Activated naive CD4-positive, alpha-beta T cell (primary cell): ENCODE measurements at places on chromosomes 7 and 10.

DNA sequence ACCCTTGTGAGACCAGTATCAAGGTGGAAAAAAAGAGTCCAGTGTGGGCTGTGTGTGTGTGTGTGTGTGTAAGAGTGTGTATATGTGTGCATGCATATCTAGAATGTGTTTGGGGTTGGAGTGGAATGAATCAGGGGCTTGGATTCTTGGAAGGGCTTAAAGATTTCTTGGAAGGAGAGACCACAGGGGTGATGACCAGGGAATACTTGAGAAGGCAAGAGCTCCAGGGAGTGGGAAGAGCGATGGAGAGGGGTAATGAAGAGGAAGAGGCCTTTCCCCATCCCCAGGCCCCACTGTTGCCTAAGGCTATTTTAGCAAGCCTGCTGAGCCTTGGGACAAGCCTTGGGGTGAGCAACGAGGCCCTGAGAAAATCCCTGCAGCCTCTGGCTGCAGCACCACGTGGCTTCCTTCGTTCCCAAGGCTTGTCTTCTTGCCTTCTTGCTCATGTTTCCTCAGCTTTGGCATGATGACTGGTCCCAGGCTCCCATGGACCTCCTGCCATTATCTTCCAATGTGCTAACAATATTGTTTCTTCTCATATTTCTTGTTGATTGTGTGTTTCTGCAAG lies 663.4 kb downstream of the INHBA start:
- DNase-seq: no peak

- no peak for DNase-seq
Measured at GRCh38 chr7:131108212-131108940, 219.3 kb upstream of the MKLN1 start.

GRCh38 chr7:138546064-138546619 lies 86.1 kb downstream of the TRIM24 start:
- DNase-seq: no peak

DNA sequence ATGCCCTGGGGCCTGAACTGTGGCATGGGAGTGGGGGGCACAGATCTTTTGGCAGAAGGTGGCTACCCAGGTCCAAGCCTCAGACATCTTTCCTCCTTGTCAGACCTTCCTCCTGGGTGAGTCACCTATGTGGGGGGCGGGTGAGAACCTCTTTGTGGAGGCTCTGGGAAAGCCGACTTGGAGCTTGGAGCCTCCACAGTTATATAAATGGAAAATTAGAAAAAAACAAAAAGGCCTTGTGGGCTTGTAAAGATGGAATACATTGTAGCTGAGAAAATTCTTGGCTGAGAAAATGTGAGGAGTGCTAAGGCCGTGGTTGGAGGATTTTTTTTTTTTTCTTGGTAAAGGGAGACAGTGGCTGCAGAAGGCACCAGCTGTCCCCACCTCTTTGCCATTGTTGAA lies 292.5 kb downstream of the CCDC3 start:
- no peak for DNase-seq

DNA sequence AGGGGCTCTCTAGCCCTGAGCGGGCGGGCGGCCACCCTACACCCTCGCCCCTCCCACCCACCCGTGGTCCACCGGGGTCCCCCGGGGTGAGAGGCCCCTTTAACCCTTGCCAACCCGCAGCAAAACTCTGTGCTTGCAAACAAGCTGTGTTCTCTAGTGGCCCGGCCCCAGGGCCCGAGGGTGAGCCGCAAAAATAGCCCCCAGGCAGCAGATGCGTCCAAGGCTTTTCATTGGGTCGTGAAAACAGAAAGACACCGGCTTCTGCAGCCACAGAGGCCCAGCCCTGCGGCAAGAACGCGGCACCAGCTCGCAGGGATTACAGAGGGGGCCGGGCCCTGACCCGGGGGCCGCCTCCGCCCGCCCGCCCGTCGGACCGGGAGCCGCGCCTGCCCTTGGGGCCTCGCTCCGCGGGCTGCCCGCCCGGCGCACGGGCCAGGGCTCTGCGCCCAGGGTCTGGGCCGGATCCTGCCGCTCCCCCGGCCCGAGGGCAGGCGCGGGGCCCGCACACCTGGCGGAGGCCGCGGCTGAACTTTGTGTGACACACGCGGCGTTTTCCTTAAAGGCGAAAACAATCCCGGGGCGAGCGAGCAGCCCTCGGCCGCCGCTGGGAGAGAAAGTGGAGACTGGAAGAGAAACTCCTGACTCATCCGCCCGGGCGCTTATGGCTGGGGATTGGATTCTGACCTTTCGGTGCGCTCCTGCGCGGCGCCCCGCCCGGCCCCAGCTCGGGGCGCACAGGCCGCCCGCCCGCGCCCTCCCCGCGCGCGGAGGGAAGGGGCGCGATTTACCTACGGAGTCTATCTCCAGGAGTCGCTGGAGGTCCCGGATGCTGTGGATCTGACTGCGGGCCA lies 2.8 kb downstream of the PDGFA start:
- no peak for DNase-seq

- DNase-seq: no peak
Measured at GRCh38 chr7:104855861-104856260, 158.1 kb upstream of the KMT2E start.

DNA sequence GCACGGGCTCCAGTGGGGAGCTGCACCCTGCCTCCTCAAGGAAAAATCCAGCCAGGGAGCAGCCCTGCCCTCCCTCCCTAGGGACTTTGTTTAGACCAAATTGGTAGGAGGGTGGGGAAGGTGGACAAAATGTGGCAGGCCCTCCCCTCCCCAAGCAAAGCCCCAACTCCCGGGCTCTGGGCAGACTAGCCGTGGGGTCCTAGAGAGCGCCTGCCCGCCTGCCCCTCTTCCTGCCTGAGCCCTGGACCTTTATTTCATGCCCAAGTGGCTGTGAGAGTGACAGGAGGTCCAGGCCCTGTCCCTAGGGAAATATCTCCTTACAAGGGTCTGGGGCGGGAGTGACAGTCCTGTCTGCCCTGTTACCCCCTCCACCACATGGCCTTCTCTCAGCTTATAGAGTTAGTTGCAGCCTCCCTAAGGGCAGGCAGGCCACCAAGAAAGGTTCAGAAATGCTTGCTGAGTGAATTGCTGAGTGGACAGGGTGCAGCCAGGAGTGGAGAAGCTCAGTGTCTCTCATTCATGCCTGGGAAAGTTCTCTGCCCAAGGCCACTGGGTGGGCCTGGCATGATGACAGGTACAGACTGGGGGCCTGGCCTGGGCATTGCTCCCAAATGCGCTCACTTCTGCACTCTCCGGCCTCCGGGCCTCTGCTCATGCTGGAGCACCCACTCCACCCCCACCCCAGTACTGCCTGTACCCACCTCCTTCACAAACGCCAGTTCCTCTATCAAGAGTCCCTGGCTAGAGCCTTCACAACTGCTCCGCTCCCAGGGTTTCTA lies 25.2 kb downstream of the DNAJB12 start:
- no peak for DNase-seq

- DNase-seq: no peak
Measured at GRCh38 chr7:69115788-69116187, 482.5 kb upstream of the AUTS2 start.

DNA sequence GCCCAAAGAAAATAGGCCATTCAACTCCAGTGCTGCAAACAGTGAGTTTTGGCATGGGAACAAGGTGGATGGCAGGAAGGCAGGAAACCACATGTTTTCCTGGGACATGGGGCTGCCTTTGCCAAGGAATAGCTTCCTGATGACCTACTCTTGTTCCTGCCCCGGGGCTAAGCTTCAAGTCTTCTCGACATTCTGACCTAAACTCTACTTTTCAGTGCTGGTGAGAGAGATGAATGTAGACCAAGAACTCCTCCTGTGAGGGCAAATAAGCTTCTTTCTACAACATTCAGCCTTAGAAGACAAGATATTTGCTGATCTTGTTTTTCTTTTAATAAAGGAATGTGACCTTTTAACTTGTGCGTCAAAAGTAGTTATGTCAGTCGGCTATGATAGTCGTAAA lies 199.0 kb downstream of the GPR37 start:
- DNase-seq: no peak

GRCh38 chr10:72424561-72424960 lies 69.8 kb upstream of the DNAJB12 start:
- no peak for DNase-seq

DNA sequence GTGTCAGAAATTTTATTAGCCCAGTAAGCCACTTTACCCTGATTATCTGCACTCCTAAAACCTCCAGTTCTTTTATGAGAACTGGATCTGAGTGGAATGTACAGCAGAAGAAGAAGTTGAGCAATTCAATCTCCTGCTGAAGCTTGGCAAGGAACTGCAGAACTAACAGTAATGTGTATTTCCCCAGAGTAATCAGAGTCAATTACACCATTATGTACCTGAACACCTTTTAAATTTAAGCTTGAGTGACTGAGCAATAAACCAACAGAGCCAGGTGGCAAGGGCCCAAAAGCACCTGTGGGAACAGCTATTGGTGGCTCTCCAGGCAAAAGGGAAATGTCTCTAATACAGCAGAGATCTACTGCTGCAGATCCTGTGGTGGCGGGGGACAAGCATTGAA lies 40.1 kb upstream of the AKR1C2 start:
- DNase-seq: no peak

DNA sequence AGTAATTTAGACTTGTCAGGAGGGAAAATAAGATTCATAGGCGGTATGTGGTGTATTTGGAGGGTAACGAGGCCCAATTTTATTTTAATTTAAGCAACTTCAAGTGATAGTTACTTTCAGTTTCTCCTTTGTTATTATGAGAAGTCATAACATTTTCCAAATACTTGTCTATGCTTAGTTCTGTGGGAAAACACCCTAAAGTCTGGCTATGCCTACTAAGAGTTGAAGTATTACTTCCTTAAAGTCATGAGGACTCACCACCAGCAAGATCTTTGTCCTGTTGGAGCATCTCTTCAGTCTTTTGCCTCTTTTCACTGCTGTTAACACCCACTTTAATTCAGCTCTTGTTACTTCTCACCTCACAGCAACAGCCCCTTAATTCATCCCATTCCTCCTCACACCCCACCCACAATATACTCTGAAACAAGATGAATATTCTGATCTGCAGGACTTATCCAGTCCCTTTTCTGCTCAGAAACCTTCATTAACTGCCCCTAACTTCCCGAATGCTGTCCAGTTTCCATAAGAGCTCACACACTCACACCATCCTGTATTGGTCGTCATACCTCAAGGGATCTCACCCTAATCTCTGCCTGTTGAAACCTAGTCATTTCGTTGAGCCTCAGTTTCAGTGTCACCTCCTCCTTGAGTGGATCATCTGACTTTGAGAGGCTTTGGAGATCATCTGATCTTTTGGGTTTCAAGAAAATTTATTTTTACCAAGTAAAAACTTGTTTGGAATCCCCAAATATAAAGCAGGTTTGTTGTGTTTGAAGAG lies 61.3 kb downstream of the DNAH11 start:
- no peak for DNase-seq

DNA sequence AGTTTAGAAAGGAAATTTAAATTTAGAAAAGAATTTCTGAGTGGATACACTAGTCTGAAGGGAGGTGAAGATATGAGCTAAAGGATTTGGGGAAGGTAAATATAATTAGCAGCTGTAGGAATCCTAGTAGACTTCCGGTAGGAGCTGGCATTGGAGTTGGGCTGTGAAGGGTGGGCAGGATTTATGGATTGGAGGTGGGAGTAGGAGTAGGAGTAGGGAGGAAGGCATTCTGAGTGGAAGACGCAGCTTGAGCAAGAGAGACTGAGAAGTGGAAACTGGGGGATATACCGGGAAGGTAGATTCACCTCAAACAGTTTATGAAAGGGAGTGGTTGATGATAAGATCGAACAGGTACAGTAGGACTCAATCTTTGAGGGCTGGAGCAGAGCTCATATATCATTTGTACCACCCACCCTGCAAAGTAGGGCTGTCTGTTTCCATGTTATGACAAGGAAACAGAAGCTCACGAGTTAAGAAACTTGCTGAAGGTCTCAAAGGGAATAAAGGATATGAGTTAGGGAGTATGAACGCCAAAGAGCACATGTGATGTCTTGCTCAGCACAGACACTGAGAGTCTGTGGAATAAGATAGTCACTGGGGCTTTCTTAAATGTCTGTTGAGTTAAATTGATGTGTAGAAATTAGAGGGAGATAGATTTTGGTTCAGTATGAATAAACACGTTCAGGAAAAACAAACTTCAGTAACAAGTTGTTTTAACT lies 81.6 kb downstream of the RPS24 start:
- DNase-seq: no peak

DNA sequence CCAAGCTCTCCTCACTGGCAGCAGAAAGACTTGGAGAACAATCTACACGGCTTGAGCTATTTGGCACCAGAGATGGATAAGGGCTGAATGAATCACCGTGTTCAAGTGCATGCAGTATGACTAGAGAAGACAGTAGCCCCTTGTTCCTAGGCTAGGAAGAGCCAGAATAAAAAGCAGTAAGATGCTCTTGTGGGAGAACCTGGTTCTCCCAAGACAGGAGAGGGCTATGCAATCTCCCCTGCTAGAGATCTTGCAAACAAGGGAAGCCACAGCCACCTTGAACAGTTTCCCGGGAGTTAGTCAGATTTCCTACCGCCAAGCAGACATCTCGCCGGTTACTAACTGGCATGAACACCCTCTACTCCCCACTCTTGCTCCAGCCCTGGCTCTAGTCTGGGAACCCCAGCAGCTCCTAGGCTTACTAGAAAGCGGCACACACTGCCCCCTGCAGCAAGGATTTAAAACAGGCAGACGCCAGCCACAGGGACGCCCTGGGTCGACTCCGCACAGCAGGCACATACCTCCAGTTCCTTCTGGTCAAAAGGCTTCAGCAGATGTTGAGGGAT lies 107.3 kb downstream of the SMURF1 start:
- DNase-seq: no peak

DNA sequence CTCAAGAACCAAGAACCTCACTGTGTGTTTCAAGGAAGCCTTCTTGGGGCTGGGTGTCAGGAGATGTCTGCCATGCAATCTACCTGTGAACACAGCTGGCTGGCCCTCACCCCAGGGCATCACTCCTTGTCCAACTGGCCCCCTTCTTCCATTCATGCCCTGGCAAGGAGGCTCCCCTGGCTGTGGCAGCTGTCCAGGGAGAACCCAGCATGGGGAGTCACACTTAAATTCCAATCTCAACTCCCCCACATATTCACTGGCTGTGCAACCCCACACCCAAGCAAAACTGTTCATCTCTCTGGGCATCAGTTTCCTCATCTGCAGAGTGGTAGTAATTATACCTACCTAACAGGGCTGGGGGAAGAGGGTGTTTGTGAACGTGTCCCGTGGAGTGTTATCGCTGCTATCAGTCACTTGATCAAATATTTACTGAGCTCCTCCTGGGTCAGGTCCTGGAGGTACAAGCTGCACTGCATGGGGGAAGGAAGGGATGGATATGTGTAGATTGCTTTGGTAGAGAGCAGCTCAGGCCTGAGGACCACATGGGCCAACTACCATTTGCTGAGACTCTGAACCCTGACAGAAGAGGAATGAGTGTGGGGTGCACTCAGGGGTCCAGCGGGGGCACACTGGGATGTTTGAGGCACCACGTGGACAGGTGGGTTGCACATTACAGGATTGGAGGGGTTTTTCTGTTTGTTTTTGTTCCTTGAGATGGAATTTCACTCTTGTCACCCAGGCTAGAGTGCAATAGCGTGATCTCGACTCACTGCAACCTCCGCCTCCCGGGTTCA lies 2.1 kb upstream of the GPRIN2 start:
- DNase-seq: no peak

- no peak for DNase-seq
Measured at GRCh38 chr7:15836041-15836440, 149.6 kb upstream of the MEOX2 start.

- DNase-seq: no peak
Measured at GRCh38 chr7:94907811-94908322, 473 bp downstream of the PPP1R9A start.
